ENCODE measurements at places on chromosomes 3 and 15.

DNA sequence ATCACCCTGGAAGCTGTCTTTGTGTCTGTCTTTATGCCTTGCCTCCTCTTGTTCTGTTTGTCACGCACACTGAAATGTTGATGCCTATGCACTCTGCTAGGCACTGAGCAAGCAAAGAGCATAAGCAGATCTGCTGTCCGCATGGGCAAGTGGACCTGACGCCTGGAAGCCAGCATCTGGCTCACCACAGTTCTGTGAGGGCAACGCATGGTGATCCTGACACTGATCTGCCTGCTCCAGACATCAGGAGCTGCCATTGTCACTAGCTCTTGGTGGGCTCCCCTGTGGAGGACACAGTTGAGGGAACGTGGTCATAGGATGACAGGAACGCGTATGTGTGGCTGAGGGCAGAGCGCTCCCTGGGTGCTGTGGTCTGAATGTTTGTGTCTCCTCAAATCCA lies 234.6 kb downstream of the ADAMTS17 start:
- DNase-seq = no peak

GRCh38 chr3:68059628-68060152 lies 405.3 kb upstream of the SUCLG2 start:
- DNase-seq = no peak

DNA sequence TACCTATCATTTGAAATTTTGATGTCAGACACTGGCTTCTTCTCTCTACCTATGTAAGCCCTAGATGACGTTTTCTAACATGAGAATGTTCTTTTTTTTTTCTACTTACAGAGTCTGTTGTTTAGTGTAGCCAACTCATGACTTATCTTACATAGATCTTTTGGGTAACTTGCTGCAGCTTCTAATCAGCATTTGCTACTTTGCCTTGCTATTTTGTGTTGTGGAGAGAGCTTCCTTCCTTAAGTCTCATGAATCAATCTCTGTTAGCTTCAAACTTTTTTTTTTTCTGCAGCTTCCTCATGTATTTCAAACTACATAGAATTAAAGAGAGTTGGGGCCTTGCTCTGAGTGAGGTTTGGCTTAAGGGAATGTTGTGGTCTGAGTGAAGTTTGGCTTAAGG lies 568.7 kb upstream of the BCHE start:
- no peak for DNase-seq

DNA sequence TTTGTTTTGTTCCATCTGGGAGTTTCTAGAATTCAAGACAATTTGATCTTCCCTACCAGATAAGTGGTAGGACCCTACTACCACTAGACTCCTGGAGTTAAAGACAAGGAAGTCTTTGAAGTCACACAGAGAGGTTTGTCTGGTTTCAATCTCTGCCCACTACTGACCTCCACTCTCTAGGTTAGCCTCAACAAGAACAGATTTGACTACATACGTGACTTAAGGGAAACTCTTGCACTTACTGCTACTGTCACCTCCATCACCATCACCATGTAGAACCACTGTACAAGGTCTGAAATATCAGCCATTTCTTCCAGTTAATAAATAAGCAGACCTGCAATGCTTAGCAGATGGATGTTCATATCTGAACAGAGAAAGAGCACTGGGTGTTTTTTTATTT lies 148.3 kb upstream of the ARHGEF26 start:
- DNase-seq = no peak

- DNase-seq = no peak
These were observed 613 bp upstream of the ARHGEF3 start for GRCh38 chr3:56802378-56802745.

GRCh38 chr3:116812949-116813348 lies 103.4 kb downstream of the TUSC7 start:
- DNase-seq = no peak

GRCh38 chr3:132405188-132405587 lies 12.1 kb upstream of the DNAJC13 start:
- DNase-seq = no peak

- DNase-seq = no peak
These were observed 37.5 kb upstream of the IQSEC1 start for GRCh38 chr3:13110678-13111116.

- no peak for DNase-seq
These were observed 23.0 kb downstream of the CMTM7 start for GRCh38 chr3:32414522-32415202.

DNA sequence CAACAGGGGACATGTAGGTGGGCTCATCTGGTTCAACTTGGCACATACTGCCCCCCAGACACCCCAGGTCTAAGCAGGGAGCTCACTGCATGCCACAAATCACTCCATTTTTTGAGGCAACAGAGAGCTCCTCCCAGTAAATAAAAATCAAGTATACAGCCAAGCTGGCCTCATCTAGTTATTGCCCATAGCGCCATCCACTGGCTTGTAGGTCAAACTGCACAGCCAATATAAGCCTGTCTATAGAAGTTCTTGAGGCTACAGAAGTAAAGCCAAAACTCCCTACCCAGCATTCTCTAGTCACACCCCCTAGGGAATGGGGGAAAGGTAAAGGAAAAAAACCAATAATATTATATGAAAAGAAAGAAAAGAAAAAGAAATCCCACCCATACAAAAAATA lies 453.7 kb downstream of the ZNF385D start:
- DNase-seq = no peak

DNA sequence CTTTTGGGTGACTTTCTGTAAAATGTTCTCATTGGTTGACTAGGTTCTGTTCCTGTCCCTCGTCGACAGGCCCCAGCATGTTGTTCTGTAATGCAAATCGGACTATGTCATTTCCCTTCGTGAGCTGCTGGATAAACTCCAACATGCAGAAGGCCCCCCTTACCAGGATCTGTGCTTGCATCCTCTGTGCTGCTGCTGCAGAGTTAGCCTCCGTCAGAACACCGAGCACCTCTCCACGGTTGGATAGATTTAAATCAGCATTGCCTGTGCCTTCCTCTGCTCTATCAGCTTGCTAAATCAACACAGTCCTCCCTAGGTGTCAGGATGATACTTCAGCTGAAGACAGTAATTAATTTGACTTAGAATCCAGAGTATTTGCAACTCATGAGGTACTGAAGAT lies 12.7 kb upstream of the MINDY4B start:
- DNase-seq = no peak

GRCh38 chr3:157387708-157388435 lies 48.8 kb upstream of the PTX3 start:
- no peak for DNase-seq

- DNase-seq = no peak
These were observed 36.8 kb upstream of the POLG start for GRCh38 chr15:89371228-89372044.

- no peak for DNase-seq
These were observed 64.6 kb downstream of the STAC start for GRCh38 chr3:36444909-36445308.

GRCh38 chr3:152452318-152452717 lies 183.6 kb downstream of the MBNL1 start:
- no peak for DNase-seq

GRCh38 chr3:158810823-158811724 lies 9.2 kb downstream of the MFSD1 start:
- DNase-seq = no peak

DNA sequence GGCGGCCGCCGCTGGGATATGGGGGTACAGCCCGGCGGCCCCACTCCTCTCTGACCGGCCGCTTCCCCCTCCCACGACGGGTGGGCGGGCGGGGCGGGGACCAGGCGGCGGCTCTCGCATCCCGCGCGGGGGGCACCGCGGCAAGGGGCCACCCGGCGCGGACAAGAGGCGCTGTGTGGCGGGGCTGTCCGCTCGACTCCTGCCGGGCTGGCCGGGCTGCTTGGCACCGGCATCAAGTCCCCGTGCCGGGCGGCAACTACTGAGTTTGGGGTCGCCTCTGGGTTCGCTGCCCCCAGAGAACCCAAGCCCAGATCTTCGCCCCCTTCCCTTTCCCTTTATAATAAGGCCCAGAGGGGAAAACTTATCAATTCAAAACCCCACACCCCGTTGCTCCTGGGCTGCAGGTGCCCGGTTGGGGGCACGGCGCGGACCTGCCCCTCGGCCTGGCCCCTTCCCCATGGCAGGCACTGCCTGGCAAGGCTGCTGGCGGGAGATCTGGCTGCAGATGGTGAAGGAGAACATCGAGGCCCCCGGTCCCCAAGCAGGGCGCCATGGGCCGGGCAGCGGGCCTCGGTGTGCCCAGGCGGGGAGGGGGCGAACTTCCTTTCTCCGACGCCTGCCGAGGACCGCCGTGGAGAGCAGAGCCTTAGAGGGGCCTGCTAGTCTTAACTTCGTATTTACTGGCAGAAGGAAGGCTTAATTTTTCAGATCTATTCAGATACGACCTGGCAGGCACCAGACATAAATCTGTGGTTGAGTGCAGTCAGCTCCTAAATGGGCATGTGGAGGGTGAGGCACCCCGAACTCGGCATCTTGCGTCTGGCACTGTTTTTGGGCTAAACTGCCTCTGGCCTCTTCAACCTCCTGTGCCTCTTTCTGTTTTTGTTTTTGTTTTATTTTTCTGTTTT lies 911 bp downstream of the APBA2 start:
- DNase-seq = no peak

GRCh38 chr15:97914711-97915110 lies 45.8 kb upstream of the ARRDC4 start:
- DNase-seq = no peak

GRCh38 chr3:80331494-80332170 lies 563.8 kb upstream of the ROBO1 start:
- DNase-seq = no peak

DNA sequence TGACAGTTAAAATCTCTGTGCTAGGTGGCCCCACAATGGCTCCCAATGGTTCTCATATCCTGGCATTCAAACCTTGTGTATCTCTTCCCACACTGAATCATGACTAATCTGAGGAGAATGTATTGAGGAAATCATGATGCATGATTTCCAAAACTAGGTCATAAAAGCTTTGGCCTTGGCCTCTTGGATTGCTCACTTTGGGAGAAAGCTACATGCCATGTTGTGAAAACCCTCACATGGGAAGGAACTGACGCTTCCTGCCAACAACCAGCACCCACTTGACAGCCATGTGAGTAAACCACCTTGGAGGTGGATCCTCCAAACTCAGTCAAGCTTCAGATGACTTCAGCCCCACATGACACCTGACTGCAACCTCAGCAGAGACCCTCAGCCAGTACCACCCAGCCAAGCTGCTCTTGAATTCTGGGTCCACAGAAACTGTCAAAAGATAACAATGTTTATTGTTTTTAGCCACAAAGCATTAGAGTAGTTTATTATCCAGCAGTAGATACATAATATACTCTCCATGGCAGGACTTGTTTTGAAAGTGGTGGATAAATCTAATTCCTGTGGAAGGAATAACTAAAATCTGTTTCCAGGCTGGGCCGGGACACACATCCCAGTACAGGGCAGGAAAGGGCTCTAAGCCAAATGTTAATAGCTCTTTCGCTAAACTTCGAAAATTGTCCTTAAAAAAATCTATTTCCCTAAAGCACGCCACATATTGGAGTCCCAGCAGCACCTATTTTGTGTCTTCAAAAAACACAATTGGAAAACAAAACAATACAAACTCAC lies 1.0 kb upstream of the ZNF620 start:
- DNase-seq = no peak

- DNase-seq = no peak
These were observed 121.8 kb downstream of the SSR3 start for GRCh38 chr3:156433138-156433537.

GRCh38 chr3:59809710-59810444 lies 760.1 kb upstream of the CFAP20DC start:
- no peak for DNase-seq

DNA sequence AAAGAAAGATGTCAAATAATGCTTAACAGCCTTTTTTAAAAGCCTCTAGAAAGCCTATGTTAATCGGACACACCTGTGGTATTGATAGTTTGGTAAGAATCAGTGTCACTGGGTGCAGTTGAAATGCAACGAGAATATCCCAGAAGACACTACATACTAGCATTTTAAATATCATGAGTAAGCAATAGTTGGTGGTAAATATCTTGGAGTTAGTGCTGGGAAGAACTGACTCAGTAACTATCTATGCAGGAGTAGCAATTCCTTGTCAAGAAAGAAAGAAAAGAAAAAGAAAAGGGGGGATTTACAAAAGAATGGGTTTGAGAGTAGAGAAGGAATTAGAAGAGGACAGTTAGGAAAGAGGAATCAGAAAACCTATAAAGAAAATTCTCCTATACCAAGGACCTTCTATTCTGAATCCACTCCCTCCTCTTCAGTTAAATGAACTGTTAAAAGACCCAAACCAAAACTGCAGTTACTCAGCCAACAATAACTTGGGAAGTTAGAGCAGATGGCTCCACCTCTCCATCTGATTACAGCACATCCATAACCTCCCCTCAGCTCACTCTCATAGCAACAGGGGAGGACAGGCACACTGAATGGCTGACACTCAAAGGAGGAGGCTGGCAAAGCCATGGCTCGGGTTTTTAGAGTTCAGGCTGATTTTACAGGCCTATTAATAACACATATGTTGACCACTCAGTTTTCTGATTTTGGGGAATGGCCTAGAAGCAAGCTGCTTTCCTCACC lies 207.6 kb upstream of the MDFIC2 start:
- DNase-seq = no peak

GRCh38 chr3:172260381-172260780 lies 187.9 kb downstream of the GHSR start:
- no peak for DNase-seq

DNA sequence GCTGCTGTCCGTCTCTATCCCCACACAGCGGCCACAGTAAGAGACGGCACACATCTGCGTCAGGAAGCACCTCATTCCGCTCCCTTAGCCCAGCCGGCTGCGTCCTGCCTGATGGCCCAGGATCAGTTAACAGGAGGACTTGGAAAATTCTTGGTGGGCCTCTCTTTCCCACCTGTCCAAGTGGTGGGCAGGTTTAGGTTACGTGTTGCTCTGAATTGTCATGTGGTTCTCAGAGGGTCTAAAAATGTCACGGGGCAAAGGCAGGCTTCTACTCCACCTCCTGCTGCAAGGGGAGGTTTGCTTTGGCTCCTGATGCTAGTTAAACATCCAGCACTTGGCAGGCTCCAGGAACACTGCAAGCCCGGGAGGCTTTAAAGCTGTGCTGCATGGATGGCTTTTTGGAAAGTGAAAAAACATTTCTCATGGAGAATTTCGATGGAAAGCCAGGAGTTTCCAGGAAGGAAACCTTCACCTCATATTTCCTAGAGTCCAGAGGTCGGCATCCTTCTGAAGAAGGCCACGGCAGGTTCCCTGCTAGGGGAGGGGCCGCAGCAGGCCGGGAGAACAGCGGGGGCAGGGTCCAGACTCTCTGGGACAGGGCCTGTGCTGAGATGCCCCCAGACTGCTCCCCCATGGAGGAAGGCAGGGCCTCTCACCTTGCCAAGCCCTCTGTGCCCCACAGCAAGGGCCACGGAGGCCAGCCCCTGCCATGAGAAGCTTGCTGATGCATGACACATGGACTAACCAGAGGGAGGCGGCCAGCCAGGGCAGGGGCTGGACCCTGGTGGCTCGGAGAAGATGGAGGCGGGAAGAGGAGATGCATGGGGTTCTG lies 10.8 kb downstream of the CTSH start:
- DNase-seq = no peak

Data from heart right ventricle (tissue), 16 donors.